ENCODE measurements at places on chromosomes 3 and 15.

GRCh38 chr3:65114041-65114440 is 426.2 kb upstream of the ADAMTS9 start:
- DNase-seq, result no peak

DNA sequence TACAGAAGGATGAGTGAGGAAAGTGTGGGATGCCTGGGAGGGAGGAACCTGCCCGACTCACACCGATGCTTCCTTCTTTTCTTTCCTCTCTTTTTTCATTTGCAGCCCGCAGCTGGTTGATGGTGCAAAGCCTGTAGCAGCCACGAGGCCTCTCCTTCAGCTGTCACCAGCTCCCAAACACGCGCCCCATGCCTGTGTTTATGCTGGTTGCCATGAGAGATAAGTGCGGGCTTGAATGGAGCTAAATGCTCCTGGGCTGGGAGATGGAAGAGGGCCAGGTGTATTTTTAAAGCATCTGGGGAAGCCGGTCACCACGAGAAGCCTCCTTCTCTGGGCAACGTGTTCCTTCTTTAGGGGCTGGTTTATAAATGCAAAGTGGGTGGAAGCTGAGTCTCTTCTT is 9.3 kb downstream of the COLQ start:
- peak; percentile 53 for DNase-seq

- no peak for DNase-seq
Observed at GRCh38 chr3:177110895-177111294, 86.4 kb downstream of the TBL1XR1 start.

- no peak for DNase-seq
Observed at GRCh38 chr3:167750272-167750971, 14.9 kb downstream of the SERPINI1 start.

GRCh38 chr3:73029321-73029796 is 32.1 kb upstream of the EBLN2 start:
- peak; percentile 95 for DNase-seq

- DNase-seq, result no peak
Observed at GRCh38 chr3:193710286-193711165, 117.5 kb downstream of the OPA1 start.

DNA sequence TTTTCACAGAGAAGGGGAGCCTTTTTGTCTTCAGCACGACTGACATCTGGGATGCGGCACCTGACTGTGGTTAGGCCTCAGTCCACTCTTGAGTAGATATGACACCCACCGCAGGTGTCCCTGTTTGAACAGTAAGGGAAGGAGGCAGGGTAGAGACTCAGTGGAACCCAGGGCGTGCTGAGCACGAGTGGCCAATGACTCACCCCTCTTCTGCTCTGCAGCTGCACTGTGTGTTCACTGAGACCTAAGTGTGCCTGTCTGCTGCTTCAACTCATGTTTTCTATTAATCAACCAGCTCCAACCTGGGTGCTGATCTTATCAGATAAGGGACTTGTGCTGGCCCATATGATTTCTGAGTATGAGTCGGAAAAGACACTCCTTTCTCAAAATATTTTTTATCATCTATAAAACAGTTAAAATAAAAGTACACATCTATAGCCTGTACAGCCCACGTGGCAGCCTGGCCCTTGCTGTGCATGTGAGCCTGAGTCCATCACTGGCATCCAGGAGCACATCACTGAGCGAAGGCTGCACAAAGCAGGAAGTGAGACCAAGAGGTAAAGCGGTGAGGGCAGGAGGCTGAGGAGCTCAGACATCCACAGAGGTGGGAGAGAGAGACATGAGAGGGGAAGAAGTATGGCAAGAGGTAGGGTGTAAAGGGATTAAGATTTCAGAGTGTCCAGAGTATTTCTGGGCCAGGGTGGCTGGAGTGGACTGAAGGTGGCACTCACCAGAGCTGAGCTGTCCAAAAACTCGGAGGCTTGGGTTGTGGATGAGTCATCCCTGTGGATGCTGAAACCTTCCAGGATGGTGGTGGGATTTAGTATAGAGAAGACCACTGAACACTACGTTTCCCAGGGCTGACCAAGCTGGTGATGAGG is 49.2 kb downstream of the SLC41A3 start:
- peak; percentile 24 for DNase-seq

- DNase-seq, result peak; percentile 51
Observed at GRCh38 chr3:9809615-9810432, at the start of gene TTLL3. Gene TTLL3 (plus strand): TSS chr3:9810262. CDS start chr3:9810662, 400 bp downstream.

- no peak for DNase-seq
Observed at GRCh38 chr3:23875113-23875725, 41.6 kb downstream of the NKIRAS1 start.

DNA sequence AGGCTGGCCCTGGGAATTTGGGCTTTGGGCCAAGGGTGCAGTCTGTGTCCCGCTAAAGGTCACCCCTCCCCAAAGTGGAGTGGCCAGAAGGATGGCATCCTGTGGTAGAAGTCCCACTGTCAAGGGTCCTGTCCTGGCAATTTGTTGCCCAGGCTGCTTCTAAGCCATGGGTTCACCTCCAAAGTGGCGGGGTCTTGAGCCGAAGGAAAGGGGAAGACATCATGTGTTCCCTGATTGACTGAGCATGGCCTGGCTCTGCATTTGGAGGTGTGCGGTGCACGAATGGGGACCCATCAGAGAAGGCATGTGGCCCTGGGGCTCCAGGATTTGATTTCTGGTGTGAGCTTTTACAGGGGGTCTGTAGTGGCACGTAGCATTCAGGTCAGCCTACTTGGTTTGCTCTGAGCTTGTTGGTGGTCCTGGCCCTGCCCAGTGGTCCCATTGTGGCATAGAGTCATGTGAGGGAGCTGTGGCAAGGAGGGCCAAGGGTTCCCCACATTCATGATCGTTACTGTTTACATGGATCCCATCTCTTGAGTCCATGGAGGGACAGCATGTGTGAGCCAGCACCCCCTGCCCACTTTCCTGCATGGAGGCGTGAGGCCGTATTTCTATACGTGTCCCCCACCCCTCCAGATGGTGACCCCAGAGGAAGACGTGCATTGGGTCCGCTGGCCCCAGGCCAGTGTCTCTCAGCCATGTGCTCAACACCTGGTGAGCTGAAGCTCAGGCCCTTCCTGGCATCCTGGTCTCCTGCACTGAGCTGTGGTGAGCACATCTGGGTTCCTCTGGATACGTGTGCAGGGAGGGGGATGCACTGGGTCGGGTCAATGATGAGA is 225.1 kb downstream of the SNRPN start:
- no peak for DNase-seq

DNA sequence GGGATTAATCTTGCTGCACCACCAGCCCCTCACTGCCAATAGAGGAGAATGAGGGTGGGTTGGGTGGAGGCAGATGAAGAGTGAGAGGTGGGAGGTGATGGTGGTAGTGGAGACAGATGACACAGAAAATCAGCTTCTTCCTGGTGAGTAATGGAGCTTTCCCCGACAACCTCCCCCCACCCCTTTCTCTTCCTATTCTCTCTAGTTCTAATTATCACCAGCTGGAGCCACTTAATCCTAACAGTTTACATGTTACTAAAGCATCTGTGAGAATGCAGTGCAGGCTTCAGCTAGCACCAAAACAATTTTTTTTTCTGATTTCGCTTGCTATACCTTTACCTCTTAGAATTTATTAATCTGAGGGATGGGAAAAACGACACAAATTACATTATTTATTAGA is 116.1 kb upstream of the DNAJC19 start:
- DNase-seq, result no peak

DNA sequence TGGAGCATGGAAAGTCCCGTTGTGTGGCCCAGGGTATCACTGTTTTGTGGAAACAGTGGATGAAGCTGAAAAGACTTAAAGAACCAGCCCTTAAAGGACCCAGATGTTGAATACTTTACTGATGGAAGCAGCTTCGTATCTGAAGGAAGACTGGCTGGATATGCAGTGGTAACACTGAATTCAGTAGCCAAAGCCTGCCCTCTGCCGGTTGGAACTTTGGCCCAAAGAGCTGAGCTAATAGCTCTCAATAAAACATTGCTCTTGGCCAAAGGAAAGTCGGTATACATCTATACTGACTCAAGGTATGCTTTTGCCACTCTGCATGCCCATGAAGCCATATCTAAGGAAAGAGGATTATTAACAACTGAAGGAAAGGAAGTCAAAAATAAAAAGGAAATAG is 885.4 kb downstream of the PDCD6IP start:
- DNase-seq, result peak; percentile 63

DNA sequence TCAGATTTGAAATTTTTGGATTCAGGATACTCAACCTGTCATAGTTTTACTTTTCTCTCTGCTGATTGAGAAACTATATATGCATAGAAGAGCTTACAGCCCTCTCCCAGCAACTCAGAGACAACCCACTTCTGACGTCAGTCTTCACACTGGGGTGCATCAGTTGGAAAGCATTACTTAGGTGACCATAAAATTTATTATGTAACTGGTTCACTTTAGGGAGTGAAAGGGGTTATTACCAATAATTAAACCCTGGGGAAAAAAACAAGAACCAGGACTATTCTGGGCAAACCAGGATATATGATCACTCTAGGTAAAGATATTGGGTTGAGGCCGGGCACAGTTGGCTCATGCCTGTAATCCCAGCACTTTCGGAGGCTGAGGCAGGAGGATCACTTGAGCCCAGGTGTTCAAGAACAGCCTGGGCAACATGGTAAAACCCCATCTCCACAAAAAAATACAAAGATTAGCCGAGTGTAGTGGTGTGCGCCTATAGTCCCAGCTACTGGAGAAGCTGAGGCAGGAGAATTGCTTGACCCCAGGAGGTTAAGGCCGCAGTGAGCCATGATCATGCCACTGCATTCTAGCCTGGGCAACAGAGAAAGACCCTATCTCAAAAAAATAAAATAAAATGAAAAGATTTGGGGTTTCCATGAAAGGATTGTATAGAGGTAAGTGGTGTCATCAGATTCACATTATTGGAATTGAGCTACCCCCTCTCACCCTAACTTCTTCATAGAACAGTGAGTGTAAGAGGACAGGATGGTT is 27.1 kb downstream of the HES1 start:
- DNase-seq, result no peak

DNA sequence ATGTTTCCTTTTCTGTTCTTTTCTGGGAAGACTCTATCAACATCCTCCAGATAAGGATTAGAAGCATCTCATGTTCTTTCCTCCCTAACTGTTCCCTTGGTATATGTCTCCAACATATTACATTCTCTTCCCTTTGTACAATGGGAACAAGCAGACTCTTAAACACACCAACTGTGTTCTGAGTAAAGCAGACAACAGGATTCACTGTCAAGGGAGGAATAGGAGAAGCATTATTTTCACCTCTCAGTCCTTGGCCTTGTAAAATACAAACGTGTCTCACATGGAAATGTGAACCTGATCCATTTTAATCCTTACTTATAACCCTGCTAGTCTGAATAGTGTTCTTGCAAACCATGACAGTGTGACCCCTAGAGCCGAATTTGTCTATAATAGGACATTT is 19.6 kb downstream of the GYG1 start:
- no peak for DNase-seq

All from fibroblast of the aortic adventitia (primary cell).